ENCODE measurements at places on chromosomes 7 and 10.

GRCh38 chr10:1293636-1294435, 237.7 kb downstream of the WDR37 start:
- DNase-seq, result no peak

- DNase-seq, result no peak
Measured at GRCh38 chr10:127370601-127371000, 174.2 kb upstream of the INSYN2A start.

GRCh38 chr7:120394595-120394994, 121.6 kb downstream of the KCND2 start:
- DNase-seq, result no peak

DNA sequence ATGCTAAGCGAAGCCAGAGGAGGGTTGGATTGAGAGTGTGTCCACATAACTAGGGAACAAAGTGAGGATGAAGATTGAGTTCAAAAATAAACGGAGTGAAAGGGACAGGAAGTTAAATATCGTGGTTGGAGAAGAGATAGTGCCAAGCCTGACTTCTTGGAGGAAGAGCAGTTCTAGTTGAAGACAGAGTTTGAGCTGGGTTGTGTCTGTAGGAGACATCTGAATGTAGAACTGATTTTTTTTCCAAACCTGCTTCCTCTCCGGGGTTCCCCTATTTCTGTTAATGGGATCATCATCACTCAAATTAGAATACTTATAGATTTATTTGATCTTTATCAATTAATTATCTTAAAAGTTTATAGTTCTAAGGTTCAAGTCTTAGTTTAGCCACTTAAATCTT, 35.6 kb downstream of the SP4 start:
- DNase-seq, result no peak

DNA sequence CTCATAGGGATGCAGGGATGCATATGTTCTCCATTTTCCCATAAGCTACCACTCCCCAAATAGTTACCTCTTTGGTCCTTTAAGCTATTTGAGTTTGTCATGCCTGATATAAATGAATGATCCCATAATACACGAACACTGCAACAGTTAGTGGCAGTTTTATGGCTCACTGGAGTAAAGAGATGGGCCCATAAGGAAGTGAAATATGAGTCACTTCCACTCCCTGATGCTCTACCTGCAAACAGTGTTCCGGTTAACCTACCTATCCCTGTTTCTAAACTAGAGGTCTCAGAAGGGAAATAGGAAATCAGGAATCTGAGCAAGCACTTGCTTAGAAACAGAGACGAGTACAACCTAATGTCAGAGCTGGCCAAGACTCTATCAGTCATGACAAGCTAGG, 71.7 kb downstream of the CALD1 start:
- no peak for DNase-seq

GRCh38 chr10:12806228-12807095, 195.1 kb downstream of the CCDC3 start:
- no peak for DNase-seq

- peak; percentile 90 for DNase-seq
Measured at GRCh38 chr7:2709553-2710285, 21.7 kb downstream of the AMZ1 start.

GRCh38 chr7:107678110-107678753, 17.6 kb downstream of the SLC26A4 start:
- DNase-seq, result no peak

GRCh38 chr10:105042906-105043552, 401.9 kb downstream of the SORCS3 start:
- DNase-seq, result no peak

DNA sequence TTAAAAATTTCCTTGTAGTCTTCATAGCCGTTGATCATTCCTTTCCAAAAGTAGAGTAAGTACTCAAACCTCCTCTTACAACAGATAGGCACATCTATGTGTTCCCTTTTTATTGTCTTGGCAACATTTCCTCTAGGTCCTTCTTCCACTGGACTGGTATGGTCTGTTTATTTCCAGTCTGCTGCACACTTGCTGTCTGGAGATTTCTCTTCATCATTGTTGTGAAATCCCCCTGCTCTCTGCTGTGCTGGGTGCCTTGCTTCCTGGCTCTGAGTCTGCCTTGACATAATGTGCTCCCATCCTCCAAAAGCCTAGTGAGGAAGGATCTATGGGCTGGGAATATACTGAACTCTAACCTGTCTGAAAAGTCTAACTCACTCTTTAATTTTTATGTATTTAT, 545.3 kb upstream of the VSTM2A start:
- DNase-seq, result no peak

GRCh38 chr10:60820093-60820754, 41.9 kb downstream of the CDK1 start:
- DNase-seq, result peak; percentile 7
